ENCODE measurements at places on chromosomes 2 and 18.

- DNase-seq: no peak
These were observed 43.5 kb downstream of the GORASP2 start for GRCh38 chr2:170972296-170973224.

DNA sequence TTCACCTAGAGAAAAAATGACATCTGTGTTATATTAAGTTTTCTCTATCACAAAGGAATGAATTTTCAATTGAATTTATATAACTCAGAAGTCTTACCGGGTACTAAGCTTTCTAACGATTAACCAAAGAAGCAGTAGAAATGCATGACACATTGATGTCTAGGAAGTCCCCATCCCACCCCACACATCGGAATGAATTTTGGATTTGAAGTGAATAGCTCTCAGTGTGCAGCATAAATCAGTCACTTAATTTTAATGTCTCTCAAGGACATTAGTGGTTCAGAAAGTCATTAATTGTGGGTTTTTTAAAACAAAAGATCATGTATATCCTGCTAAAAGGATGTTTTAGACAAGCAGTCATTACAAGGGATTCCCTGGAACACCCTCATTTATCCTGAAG lies 141.4 kb upstream of the PIEZO2 start:
- DNase-seq: no peak

- DNase-seq: no peak
These were observed 15.2 kb downstream of the R3HDM1 start for GRCh38 chr2:135546436-135546835.

DNA sequence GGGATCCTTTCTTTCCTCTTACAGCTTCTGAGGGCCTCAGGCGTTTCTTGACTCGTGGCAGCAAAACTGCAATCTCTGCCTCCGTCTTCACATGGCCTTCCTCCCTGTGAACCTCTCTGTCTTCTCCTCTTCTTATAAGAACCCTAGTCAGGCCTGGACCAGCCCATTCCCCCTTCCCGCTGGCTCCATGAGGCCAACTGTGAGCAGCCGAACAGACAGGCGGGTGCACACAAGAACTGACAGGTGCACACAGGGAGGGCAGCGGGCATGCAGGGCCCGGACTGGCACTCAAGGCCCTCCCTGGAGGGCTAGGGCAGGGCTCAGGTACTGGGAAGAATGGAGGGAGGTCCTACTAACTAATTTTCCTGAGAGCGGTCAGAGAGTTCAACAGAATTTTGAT lies 92.4 kb upstream of the DAPL1 start:
- no peak for DNase-seq

DNA sequence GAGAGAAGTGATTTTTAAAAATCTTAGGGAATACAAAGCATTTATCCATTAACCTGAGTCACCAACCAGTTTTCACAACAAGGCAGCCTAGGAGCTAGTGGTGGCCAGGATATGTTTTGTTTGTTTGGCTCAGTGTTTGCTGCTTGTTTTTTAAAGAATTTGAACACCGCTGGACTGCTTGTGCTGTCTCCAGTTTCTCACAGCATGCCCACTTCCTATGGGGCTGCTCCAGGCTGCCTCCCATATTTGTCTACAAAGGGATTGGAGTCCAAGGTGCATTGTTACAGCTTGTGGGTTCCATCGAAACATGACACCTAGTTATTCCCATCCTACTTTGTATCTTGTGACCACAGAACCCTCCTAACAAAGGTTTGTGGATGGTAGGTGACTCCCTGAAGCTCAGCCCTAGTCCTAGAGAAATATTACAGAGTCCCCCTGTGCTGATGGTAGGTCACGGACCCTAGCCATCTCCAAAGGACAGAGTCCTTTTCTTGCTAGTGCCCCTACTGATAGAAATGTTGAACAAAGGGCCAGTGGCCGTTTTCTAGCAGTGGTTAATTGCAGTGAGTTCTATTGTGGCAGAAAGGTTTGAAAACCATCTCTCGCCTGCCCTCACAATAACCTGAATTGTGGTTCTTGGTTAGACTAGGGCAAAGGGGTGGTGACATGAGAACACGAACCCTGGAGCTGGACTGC lies 23.2 kb downstream of the GPR39 start:
- peak; percentile 49 for DNase-seq

DNA sequence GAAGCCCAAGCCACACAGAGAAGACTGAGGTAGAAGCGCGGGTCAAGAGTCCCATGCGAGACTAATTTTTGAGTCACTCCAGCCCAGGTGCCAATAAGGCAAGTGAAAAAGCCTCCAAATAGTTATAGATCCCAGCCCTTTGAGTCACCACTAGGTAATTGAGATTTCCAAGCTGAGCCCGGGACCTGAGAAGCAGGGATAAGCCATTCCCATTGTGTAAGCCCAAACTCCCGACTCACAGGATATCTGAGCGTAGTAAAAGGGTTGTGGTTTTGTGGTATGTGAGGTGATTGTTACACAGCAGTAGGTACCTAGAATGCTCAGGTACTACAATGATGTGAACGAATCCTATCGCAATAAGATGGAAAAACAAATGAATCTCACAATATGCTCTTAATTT lies 560.7 kb downstream of the DSC3 start:
- no peak for DNase-seq

Data from Caco-2 (cell line).